Activated CD4-positive, alpha-beta T cell treated with anti-CD3 and anti-CD28 coated beads for 24 hours (primary cell): ENCODE measurements at places on chromosomes 3 and 15.

DNA sequence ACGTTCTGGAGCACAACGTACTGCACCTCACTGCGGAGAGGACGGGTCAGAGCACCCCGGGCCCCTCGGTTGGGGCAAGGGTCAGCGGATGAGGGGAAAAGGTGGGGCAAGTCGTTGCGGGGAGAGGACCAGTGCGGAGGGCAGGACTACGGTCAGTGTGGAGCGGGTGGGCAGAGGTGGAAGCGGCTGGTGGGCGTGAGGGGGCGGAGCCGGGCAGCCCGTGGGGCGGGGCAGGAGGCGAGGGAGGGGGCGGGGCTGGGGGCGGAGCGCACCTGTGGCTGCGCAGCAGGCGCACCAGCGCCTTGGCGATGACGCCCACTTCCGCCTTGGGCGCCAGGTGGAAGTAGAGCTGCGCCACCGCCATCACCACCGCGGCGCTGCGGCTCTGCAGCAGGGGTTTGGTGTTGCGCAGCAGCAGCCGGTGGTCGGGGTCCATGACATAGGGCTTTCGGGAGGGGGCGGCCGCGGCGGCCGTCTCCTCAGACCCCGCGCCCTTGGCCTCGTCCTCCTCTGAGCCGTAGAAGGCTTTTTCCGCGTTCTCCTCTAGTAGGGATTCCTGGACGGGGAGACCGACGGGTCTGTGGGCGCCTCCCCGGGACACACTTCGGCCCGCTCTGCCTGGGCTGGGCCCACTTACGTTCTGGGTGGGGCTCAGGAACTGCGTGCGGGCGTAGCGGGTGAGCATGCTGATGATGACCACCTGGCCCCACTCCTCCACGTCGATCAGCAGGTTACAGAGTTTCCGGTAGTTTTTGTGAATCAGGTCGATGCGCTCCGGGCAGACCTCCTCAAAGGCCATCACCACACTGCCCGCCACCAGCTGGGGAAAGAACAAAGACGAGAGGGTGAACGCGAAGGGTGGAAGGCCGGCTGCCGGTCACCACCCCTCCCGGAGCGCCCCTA lies 29.2 kb downstream of the AP3B2 start:
- DNase-seq, result peak; percentile 63

DNA sequence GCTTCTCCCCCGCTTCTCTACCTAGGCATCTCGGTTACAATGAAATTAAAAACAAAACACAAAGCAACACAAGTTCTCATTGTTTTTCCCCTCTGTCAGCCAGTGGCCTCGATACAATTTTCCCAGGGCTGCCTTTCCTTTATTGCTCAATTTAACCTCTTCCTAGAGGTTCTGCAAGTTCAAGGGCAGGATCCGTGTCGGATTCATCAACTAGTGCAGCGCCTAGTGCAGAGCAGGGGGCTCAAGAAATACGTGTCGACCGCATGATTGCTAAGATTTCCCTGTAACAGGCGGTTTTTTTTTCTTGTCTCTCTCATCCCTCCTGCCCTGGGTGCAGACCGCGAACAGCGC lies 1.4 kb upstream of the BHLHE40 start:
- no peak for DNase-seq

- DNase-seq, result no peak
These were observed 100.0 kb upstream of the CSPG5 start for GRCh38 chr3:47678446-47679338.

GRCh38 chr15:87522997-87523396 lies 733.5 kb downstream of the NTRK3 start:
- DNase-seq, result no peak

- DNase-seq, result no peak
These were observed 186.8 kb downstream of the THSD4 start for GRCh38 chr15:71301958-71302621.

DNA sequence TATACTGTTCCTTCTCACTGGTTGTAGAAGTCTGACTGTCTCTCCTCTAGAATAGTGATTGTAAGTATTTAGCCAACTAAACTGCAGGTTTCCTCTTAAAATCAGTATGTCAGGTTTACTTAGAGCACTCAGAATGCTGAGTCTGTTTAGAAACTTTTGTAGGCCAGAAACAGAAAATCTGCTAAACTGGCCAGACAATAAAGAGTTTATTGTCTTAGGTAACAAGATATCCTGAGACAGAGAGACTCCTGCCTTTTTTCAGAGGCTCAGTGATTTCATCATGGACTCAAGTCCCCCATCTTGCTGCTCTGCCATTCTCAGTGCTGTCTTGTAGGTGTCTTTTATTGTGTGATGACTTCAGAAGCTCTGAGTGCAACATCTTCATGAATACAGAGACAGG lies 279.0 kb downstream of the MFSD1 start:
- no peak for DNase-seq

DNA sequence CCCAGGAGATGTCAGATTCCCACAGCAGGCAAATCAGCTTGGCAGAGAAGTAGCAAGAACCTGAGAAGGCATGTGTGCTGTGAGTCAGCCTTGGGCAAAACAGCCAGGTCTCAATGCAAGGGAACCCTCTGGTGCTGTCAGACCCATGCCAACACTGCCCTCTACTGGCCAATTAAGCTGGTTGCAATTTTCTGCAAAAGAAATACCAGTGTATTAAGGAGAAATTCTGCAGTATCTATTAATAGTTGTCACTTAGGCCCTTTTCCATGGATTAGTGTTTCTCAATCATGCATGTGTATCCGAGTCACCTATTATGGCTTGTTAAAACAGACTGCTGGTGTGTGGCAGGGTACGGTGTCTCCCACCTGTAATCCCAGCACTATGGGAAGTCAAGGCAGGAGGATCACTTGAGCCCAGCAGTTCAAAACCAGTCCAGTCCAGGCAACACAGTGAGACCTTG lies 26.2 kb downstream of the MAP4 start:
- peak; percentile 63 for DNase-seq

GRCh38 chr15:81562986-81563385 lies 189.0 kb upstream of the TMC3 start:
- DNase-seq, result no peak

DNA sequence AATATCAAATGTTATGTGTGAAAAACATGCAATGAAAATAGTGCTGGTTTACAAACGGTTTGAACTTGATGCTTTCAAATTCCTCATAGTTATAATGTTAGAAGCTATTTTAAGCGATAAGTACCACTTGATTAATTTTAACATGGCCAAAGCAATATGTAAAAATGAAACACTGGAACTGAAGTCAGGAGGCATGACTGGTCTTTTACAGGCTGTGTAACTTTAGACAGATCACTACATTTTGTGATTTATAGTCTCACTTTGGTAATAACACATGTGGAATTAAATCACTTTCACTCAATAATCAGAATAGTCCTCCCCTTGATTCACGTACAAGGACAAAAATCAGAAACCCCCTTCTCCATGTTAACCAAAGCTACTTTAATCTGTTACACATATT lies 482.7 kb upstream of the NECTIN3 start:
- DNase-seq, result no peak

DNA sequence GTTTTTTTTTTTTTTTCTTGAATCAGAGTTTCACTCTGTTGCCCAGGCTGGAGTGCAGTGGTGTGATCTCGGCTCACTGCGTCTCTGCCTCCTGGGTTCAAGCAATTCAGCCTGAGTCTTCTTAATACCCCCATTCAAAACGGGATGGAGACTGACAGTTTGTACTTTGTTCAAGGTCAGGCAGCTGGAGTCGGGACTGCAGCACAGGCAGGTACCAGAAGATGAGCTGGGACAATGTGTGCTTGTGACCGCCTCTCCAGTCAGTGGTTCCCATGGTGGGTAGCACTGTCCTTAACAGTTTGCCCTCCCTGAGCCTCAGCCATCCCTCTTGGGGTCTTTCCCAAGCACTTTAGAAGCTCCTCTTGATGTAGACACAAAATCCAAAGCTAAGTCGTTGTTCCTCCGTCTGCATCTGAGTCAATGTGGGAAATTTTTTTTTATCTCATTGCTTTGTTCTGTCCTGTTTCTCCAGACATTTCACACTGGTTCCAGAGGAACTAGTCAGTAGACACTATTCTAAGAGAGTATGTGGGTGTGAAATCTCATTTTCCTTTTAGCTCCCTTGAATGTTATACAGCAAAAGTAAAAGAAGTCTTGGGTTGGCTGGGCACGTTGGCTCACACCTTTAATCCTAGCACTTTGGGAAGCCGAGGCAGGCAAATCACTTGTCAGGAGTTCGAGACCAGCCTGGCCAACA lies 5.3 kb upstream of the TTLL13 start:
- no peak for DNase-seq

DNA sequence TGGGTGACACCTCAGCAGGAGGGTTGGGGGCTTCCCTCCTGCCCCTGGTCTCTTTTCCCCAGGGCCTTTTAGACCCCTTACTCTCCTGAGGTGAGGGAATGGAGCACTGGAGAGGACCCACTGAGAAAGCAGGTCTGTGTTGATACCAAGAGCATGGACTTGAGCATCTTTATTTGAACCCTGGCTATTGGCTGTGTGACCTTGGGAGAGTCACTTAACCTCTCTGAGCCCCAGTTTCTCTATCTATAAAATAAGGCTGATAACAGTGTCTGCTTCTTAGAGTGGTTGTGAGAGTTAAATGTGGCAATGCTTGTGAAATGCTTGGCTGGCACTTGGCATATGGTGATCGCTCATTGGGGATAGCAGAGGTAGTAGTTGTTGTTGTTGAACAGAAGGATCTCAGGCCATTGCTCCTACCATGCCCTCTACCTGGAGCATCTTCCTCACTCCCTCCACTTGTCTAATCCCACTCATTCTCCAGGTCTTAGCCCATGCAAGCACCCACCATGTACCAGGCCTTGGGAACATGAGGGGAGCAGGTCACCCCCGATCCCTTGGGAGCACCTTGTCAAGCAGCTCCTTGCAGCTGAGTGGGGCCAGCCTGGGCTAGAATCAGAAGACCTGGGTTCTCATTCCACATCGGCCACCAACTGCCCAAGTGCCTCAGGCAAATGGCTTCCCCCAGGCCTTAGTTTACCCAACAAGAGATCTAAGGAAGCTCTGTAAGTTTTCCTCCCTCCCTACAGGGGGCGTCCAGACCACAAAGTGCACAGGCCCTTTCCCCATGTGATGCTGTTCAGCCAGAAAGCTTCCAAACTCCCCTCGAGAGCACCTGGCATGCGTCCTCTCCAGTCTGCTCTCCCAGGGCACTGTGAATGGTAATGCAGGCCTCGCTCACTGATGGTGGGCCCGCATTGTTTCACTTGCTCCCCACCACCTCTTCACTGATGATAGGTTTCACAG lies 96.7 kb downstream of the LSM3 start:
- no peak for DNase-seq

- no peak for DNase-seq
These were observed 681.0 kb downstream of the DIPK2A start for GRCh38 chr3:144652573-144652972.

DNA sequence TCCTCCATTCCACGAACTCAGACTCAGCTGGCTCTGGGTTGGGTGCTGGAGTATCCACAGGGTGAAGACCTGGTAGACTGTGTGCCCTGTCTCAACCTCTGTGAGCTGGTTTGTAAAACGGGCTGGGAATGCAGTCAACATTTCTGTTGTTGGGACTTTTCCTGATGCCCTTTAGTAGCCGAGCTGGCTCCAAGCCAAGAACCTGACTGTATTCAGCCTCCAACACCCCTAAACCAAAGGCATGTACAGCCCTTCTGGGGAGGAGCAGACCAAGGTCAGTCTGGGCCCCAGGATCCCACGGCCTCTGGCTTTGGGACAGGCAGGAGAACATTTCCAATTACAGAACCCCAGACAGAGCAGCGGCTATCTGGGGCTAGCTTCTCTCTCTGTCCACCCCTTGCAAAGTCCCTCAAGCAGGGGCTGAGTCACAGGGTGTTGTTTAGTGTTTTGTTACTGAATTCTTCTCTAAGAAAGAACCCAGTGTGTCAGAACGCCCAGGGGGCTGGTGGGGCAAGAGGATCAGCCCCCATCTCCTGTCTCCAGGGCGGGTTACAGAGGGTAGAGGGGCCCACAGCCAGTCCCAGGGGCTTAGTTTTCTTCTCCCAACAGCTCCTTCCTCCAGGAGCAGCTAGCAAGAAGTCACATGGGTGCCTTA lies 56.8 kb upstream of the SLC6A6 start:
- DNase-seq, result no peak
